Fibroblast of villous mesenchyme (primary cell): ENCODE measurements at places on chromosomes 3 and 15. TPM values are rescaled to one million over a fixed set of nuclear protein-coding genes. Genes with fewer than 3 reads are reported as not detected.

The C2CD4A gene
- total RNA-seq, result not detected in 2 replicates

The ARGFX gene
- total RNA-seq, result not detected in 2 replicates

- no peak for DNase-seq
Measured at GRCh38 chr3:101687142-101687931, 819 bp upstream of the RPL24 start.

DNA sequence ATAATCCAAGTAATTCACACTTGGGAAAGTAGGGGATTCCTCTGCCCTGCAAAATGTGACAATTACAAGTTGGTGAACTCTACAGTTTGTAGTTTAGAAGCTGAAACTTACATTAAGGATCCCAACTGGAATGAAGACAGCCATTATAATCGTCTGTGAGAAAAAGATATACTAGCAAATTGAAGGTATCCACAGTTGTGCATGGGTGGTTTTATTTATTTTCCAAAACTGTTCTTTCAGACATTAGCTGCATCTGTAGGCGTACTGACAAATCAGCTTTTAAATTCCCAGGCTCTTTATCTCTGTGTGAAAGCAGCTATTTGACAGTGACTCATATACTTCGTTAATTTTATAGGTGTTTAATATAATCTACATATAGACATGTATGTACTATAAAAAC lies 12.5 kb upstream of the ISL2 start:
- DNase-seq, result peak; percentile 32

- DNase-seq, result peak; percentile 83
Measured at GRCh38 chr15:95086531-95087252, 855.3 kb downstream of the MCTP2 start.

DNA sequence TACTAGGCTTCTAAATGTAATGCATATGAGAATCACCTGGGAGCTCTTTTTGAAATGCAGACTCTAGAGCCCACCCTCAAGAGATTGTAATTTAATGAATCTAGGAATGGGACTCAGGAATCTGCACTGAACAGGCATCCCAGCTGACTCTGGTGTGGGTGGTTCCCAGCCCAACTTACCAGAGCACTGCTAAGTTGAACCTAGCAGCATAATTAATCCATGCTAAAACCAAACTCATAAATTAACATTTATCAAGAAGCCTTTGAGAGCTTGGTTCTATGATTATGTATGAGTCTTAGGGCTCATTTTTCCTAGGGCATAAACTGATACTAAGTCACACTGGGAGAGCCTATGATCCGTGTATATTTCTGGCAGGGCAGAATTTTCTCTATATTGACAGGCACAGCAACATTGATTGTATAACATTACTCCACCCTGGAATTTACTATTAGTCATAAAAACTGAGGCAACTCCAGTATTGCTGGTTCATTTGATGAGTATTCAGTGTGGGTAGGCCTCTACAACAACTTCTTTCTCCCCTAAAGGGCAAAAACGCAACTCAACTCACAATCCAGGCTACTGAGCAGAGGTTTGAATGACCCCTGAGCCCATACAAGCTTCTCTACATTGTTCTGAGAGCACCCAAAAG lies 10.7 kb upstream of the CSTA start:
- no peak for DNase-seq
